ENCODE measurements at places on chromosomes 5 and 9. TPM values are rescaled to one million over a fixed set of nuclear protein-coding genes. Genes with fewer than 3 reads are reported as not detected.

The PCDHB13 gene
- 0.28 TPM for total RNA-seq

The FUT7 gene
- not detected for total RNA-seq

The SPATA6L gene
- 0.43 TPM for total RNA-seq

The TLX3 gene
- total RNA-seq = not detected

The CCL27 gene
- not detected for total RNA-seq

The HRH2 gene
- not detected for total RNA-seq

The TMED9 gene
- 192 TPM for total RNA-seq

The PDGFRB gene
- total RNA-seq = 121 TPM

The FLT4 gene
- 0.37 TPM for total RNA-seq

Data from smooth muscle cell of bladder (primary cell).